ENCODE measurements at places on chromosomes 1 and 21. TPM values are rescaled to one million over a fixed set of nuclear protein-coding genes. Genes with fewer than 3 reads are reported as not detected.

DNA sequence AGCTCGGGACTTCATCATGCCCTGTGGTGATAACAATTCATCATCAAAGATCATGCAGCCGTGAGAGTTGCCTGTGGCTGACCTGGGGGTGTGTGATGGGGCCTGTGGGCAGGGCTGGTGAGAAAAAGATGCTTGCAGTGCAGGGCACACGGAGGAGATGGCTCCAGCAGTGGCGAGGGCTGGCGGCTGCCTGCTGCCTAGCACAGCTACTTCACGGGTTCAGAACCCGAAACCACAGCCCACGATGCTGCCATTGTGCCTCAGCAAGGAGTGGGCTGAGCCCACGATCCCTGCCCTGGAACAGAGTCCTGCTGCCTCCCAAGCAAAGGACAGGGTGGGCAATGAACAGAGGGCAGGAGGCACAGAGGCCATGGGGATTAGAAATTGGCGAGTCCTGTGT lies 631 bp upstream of the KRTAP10-9 start:
- DNase-seq, result no peak

DNA sequence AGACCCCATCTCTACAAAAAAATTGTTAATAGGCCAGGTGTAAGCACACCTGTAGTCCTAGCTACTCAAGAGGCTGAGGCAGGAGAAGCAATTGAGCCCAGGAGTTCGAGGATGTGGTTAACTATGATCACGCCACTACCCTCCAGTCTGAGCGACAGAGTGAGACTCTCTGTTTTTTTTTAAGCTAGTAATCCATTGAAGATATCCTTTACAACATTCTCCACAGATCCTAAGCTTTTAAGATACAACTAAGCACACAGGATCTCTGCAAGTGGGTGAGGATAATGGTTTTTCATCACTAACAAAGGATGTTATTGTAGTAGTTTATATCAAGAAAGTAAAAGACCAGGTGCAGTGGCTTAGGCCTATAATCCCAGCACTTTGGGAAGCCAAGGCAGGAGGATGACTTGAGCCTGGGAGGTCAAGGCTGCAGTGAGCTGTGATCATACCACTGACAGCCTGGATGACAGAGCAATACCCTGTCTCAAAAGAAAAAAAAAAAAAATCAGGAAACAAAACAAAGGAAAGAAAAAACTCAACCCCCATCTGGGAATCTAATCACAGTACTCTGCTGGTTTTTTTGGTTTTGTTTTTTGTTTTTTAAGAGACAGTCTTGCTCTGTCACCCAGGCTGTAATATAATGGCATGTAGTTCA lies 166.1 kb downstream of the RERE start:
- DNase-seq, result no peak

- peak; percentile 77 for DNase-seq
Measured at GRCh38 chr1:45359882-45360513, 19.8 kb upstream of the MUTYH start.

DNA sequence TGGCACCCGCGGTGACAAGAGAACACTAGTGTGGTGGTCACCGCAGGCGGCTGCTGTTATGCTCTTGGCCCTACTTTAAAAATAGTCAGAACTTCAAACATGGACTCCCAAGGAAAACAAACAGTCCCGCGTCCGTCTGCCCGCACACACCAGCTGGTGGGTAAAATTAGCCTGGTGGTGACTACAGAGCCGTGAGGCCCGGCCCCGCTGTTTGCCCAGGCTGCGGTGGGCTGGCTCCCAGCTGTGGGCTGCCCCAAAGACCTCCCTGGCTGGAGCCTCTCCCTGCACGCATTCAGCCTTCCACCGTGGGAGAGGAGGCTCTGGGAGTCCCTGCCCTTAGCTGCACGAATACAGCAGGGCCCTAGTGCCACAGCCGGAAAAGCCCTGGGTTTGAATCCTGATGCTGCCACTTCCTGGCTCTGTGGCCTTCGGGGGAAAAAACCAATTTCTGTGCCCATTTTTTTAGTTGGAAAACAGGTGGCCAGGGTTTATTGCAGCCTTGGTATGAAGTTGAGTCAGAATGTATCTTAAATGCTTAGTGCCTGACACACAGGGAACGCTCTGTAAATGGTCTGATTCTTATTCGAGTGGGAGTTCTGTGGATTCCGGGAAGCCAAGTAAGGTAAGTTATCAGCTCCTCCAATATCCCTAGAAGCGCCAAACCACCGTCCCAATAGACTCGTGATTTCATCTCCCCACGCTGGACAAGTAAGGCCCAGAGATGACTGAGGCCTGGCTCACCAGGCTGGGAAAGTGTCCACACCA lies 58.2 kb downstream of the ALPL start:
- no peak for DNase-seq

DNA sequence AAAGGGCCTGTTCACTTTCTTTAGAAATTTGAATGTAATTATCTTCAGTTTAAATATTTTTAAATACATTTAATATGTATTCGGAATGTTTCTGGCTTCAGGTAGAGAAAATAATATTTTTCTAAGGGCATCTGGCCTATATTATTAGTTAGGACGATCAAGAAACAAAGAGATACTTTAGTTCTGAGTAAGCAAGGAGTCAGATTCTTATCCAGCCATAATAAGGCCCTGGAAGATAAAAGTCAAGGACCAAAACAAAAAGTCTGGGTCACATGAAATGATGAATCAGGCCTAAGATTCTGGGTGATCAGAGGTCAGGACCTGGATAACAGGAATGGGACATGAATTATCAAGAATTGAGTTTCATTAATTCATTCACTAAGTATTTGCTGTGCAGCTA lies 6.3 kb downstream of the PHC2 start:
- no peak for DNase-seq

GRCh38 chr1:116408193-116408592 lies 35.1 kb downstream of the ATP1A1 start:
- DNase-seq, result no peak

DNA sequence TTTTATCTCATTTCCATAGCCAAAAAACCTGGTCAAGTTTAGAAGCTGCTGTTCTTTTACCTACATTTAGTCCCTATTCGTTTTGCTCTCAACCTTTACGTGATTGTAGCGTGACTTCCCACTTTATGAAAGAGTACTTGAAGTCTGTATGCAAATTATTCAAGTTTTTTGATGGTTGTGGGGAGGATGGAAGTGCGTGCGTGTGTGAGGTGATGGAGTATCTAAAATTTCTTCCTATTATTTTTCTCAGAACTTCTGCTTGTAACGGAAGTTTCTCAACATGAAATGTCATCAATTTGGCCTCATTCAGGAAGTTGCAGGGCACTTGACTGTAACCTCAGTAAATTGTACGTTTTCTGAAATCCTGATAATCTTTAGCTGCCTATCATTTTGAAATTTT lies 64.0 kb downstream of the SAMSN1 start:
- DNase-seq, result no peak

DNA sequence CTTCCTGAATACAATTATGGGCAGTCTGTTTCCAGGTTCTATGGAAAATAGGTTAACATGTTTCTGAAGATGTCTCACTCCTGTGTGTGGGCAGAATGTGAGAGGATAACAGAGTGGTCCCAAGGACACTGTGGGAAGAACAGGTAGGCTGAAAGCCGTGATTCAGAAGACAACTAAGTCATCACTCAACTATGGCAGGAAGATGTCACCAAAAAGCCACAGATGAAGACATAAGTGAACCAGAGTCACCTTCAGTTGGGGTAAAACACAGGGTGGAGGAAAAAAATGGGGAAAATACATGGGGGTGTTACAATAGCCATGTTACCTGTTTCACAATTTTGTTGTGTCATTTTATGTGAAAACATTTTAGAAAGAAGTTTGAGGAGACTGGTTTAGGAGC lies 75.1 kb downstream of the UCHL5 start:
- DNase-seq, result no peak

- DNase-seq, result no peak
Measured at GRCh38 chr1:167270349-167271092, 49.8 kb downstream of the POU2F1 start.

DNA sequence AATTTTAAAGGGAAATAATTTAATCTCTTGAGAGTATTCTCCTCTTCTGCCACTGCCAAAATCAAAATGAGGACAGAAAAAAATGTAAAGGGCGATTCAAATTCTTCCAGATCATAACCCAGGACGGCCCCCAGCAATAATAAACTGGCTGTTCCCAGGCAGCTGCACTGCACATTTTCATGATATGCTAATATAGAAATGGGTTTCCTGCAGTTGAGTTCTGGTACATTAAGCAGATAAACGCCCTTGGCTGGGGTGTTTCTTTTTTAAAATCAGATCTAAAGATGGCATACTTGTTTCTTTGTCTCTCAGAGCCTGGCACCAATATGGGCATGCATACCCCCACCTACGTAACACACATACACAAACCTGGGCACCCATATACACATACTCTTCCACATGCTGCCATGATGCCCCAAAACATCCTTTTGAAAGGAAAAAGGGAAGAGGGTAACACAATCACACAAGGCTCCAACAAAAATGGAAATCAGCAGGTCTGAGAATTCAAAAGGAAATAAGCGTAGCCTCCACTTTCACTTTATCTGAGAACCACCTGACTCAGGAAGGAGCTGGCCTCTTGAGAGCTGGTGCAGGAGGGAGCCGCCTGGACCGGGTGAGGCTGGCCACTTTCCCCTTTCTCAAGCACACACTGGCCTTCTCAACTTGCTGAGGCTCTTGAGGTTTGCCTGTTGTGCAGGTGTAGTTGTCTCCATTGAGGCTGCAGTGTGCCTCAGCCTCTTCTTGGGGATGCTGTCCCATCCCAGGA lies 653.4 kb downstream of the KIF26B start:
- no peak for DNase-seq

GRCh38 chr1:184160236-184160635 lies 108.7 kb downstream of the TSEN15 start:
- no peak for DNase-seq

The OR14K1 gene
- total RNA-seq, result not detected

The CNR2 gene
- total RNA-seq, result not detected

The KRTAP21-2 gene
- total RNA-seq, result not detected

The IRF6 gene
- total RNA-seq, result 102 TPM

The AMY1B gene
- total RNA-seq, result not detected

The C1orf141 gene
- total RNA-seq, result not detected

The DTL gene
- 1.6 TPM for total RNA-seq

Data from ureter (tissue), 1 donor.